H1 (cell line): ENCODE measurements at places on chromosomes 3 and 15. TPM values are rescaled to one million over a fixed set of nuclear protein-coding genes. Genes with fewer than 3 reads are reported as not detected.
A peak's percentile ranks its signal among the peaks of the same experiment; 100 is the strongest.

DNA sequence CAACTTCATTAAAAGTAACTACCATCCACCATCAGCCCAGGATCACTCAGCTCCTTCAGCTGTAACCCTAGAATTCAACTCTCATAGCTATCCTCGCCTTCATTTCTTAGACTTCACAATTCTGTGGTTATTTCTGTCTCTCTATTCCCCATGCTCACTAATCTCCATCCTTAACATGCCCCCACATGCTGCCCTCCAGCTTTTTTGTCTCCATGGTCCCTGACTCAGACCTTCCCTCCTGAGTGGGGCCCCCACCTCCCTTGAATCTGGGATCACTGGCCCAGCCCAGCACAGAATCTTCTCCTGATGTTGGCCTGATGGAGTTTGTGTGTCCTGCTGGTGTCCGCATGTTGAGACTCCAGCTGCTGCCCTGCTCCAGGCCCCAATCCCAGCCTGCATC is 41.7 kb downstream of the CHST14 start:
- H3K4me3 ChIP-seq = peak overlapping the region; percentile 58; the same call in 1 of the 2 replicates
- peaks cover 19% of the 10 kb centered on the region for H3K27me3 ChIP-seq
- no peak overlapping the region for H3K27ac ChIP-seq

GRCh38 chr3:65558826-65559225 is 479.9 kb downstream of the MAGI1 start:
- no peak for DNase-seq
- peaks cover 4% of the 10 kb centered on the region; the same call in 1 of the 2 replicates for H3K4me1 ChIP-seq
- H3K27ac ChIP-seq = no peak overlapping the region
- H3K4me3 ChIP-seq = no peak overlapping the region

- H3K27ac ChIP-seq = no peak overlapping the region
- no peak overlapping the region for H3K4me3 ChIP-seq
- no peaks in the 10 kb centered on the region for H3K27me3 ChIP-seq
- peaks cover 8% of the 10 kb centered on the region; the same call in 1 of the 2 replicates for H3K4me1 ChIP-seq
- no peak for DNase-seq
Measured at GRCh38 chr3:100008081-100008698, 106.1 kb downstream of the FILIP1L start.

DNA sequence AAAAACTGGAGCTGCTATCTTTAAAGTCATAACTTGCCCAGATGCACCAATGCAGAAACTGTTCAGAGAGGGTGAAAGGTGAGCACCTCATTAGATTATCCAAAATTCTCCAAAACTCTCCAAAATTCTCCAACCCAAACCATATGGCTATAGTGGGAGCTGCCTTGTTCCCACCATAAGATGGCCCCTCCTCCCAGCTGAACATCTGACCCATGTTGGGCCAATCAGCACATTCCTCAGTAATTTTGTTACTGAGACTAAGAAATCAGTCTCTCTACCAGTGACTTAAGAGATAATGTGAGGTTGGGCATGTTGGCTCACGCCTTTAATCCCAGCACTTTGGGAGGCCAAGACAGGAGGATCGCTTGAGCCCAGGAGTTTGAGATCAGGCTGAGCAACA is 32.8 kb downstream of the DPH3 start:
- H3K27ac ChIP-seq = no peak overlapping the region
- H3K36me3 ChIP-seq = no peaks in the 10 kb centered on the region
- DNase-seq = no peak
- H3K4me3 ChIP-seq = no peak overlapping the region
- no peaks in the 10 kb centered on the region for H3K4me1 ChIP-seq

GRCh38 chr3:153958635-153959595 is 162.3 kb upstream of the ARHGEF26 start:
- no peak overlapping the region for H3K4me3 ChIP-seq
- no peaks in the 10 kb centered on the region for H3K36me3 ChIP-seq
- H3K27ac ChIP-seq = no peak overlapping the region
- H3K27me3 ChIP-seq = no peaks in the 10 kb centered on the region

DNA sequence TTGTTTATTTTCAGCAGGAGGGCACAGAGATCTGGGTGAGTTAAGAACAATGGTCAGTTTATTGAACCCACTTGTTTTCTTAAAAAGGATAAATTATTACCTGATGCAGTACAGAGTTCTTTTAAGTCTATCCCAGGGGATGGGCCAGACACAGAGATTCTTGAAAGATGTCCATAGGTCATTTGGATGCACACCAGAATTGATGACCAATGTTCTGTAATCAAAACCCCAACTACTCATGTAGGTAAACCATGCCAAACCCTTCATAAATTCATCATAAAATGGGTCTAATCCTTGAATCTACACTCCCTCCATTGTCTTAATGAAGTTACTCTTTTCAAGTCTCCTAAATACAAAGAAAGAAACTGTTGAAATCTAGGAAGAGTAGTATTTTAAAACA is 273.0 kb upstream of the COL8A1 start:
- no peaks in the 10 kb centered on the region for H3K36me3 ChIP-seq
- H3K27ac ChIP-seq = no peak overlapping the region
- no peaks in the 10 kb centered on the region for H3K27me3 ChIP-seq
- DNase-seq = no peak
- H3K4me1 ChIP-seq = no peaks in the 10 kb centered on the region

DNA sequence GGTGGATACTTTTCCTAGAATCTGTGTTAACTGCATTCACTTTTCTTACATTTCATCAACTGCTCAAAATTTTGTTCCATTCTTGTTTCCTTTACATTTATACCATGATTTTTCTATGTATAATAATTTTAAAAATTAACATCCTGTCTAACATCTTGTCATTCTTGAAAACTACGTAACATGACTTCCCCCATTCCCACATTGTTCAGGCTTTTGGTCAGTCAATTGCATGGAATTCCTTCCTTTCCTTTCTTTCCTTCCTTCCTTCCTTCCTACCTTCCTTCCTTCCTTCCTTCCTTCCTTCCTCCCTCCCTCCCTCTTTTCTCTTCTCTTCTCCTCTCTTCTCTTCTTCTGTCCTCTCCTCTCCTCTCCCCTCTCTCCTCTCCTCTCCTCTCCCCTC is 220.7 kb upstream of the TP63 start:
- H3K4me3 ChIP-seq = no peak overlapping the region
- H3K27ac ChIP-seq = no peak overlapping the region
- no peaks in the 10 kb centered on the region for H3K27me3 ChIP-seq
- no peak for DNase-seq
- no peaks in the 10 kb centered on the region; the same call in 1 of the 2 replicates for H3K4me1 ChIP-seq

- H3K4me1 ChIP-seq = no peaks in the 10 kb centered on the region
- no peak for DNase-seq
- H3K27me3 ChIP-seq = no peaks in the 10 kb centered on the region
- H3K27ac ChIP-seq = no peak overlapping the region
- H3K36me3 ChIP-seq = no peaks in the 10 kb centered on the region
Measured at GRCh38 chr3:124409650-124410275, 320.5 kb upstream of the UMPS start.

The AADAC gene
- polyA plus RNA-seq = not detected in 2 replicates
